Right atrium auricular region (tissue), 2 donors: ENCODE measurements at places on chromosomes 16 and 17. TPM values are rescaled to one million over a fixed set of nuclear protein-coding genes. Genes with fewer than 3 reads are reported as not detected.
A peak's percentile ranks its signal among the peaks of the same experiment; 100 is the strongest.

DNA sequence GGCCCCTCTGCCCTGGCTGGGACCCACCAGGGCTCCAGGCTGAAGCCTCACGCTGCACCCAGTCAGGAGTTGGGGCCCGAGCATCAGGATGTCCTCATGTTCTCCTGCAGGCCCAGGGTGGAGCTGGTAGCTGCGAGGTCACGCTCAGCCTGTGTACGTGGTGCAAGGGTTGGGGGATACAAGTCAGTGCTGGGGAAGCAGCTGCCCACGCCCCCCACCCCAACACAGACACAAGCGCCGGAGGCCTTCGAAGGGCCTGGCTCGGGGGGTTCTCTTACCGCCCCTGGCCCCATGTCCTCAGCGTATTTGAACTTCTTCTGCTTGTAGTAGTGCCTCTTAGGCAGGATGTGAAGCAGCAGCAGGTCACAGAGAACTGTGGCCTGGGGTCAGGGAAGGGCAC lies 4.9 kb upstream of the CAMKK1 start:
- no peak for DNase-seq
- no peaks in the 10 kb centered on the region for H3K36me3 ChIP-seq
- no peaks in the 10 kb centered on the region for H3K27me3 ChIP-seq
- peaks cover 23% of the 10 kb centered on the region for H3K4me1 ChIP-seq

- peak overlapping the region; percentile 46 for H3K27ac ChIP-seq
- no peaks in the 10 kb centered on the region for H3K36me3 ChIP-seq
- H3K4me3 ChIP-seq: no peak overlapping the region
- H3K4me1 ChIP-seq: no peaks in the 10 kb centered on the region
- DNase-seq: no peak
Observed at GRCh38 chr17:2094891-2095535, 40.1 kb downstream of the HIC1 start.

DNA sequence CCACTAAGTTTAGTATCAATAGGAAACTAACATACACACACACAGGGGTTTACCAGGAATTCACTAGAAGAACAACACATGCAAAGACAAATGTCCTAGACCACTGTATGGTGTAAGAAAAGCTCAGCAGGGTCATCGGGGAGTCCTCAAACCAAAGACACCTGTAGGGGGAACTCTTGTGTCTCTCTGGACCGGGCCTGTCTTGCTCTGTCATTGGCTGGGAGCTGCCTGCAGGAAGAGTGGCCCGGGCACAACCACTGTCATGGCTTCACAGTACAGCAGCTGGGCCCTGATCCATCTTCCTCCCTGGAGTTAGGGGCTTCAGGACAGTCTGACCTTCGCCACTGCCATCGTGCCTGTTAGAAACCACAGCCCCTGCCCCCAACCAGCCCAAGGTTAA lies 263.6 kb upstream of the DYNLRB2 start:
- no peak overlapping the region for H3K27ac ChIP-seq
- H3K27me3 ChIP-seq: no peaks in the 10 kb centered on the region
- H3K4me3 ChIP-seq: no peak overlapping the region
- no peak for DNase-seq
- H3K4me1 ChIP-seq: no peaks in the 10 kb centered on the region

Gene SPATA22
- total RNA-seq: 0.82 TPM

Gene CCL2
- 118 TPM for total RNA-seq
